ENCODE measurements at places on chromosomes 13 and 19. TPM values are rescaled to one million over a fixed set of nuclear protein-coding genes. Genes with fewer than 3 reads are reported as not detected.

ARL11 gene
- 0.12 TPM for total RNA-seq

ZIC2 gene
- 0.10 TPM for total RNA-seq

WDR87 gene
- not detected for total RNA-seq

SPIB gene
- total RNA-seq, result 0.72 TPM

ZSWIM4 gene
- total RNA-seq, result 9.0 TPM

NACC1 gene
- 44.9 TPM for total RNA-seq

DNA sequence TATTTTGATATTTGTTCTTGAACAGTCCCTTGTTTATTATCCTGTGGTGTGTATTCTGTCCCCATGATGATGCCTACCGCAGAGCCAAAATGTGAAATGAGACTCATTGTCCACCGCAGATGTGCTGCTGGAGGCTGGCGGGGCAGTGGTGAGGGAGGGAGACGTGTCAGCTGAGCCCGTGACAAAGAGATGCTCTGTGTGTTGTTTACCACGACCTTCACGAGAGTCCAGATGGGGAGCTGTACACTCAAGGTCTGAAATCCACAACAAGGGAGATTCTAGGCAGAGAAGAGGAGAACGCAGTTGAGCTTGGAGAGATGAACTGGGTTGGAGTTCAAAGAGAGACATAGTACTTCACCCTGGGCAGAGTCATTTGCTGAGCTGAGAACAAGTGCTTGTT lies 20.8 kb upstream of the AMER2 start:
- no peak for DNase-seq

GRCh38 chr19:2587001-2587719 lies 111.2 kb downstream of the GADD45B start:
- DNase-seq, result no peak

- DNase-seq, result peak; percentile 55
Measured at GRCh38 chr19:38736036-38736412, 8.2 kb downstream of the CAPN12 start.

GRCh38 chr13:44439452-44440024 lies 65.9 kb downstream of the SERP2 start:
- no peak for DNase-seq

DNA sequence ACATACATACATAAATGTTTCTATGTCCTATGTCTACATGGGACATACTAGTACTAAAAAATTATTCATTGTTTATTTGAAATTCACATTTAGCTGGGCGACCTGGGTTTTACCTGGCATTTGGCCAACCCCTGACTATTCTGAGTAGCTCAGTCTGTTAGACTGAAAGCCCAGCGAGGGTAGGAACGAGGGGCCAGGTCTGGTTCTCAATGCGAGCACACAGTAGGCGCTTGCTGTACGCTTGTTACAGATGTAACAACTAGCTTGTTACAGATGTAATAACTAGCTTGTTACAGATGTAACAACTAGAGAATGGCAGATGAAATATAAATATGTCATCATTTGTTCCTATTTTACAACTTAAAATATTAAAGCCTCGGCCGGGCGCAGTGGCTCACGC lies 920 bp upstream of the ANO8 start:
- no peak for DNase-seq

DNA sequence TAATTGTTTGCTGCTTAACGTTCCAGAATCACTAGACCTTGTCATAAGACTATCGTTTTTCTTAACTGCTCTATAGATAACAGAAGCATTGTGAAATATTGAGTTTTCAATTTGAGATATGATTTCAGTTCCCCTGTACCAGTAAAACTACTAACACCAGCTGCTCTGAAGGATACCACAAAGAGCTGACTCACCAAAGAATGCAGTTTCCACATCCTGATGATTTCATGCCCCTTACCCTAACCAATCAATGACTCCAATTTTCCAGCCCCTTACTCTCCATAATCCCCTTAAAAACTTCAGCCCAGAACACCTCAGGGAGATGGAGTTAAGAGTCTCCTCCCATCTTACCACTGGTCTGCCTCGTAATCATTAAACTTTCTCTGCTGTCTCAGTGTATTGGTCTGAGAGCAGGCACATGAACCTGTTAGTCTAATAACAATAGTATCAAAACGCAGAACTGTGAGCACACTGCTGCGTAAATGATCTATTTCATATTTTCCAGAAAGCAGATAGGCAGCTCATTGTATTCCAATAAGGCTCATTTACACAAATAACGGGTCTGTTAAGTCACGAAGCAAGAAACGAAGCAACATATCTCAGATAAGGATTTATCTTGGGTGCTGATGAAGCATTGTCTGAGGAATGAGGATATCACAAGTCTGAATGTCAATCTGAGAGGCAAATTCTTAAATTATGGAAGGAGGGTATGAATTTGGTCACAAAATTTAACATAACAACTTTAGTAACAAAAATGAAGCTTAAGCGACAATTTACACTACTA lies 14.1 kb upstream of the CCNA1 start:
- no peak for DNase-seq

DNA sequence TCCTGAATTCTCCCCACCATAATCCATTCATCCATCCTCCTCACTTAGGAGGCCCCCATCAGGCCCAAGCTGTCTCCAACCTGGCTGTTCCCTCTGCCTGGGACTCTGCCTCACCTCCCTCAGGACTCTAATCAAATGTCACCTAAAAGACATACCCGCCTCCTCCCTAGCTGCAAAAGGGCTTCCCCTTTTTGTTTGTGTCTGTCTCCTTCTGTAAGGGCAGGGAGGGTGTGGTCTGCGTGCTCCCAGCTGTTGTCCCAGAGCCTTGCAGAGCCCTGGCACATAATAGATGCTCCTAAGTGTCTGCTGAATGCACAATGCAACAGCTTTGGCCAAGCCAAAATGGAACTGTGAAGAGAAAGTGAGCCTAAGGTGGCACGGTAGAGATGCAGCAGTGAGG lies 4.4 kb downstream of the TRIR start:
- DNase-seq, result no peak

DNA sequence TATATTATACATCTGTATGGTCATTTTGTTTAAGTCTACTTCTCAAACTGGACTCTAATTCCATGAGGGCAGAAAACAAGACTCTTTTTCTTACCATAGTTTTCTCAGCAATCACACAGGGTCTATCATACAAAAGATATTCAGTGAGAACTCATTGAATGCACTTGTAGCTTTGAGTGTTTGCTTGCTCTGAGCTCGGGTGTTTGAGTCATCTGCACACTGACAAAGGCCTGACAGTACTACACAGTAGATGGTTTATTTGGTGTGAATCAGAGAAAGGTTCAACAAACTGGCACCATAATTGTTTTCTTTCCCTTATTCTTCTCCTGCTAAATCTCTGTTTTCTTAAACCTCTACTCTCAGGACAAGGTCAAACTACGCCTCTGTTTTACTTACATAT lies 586.4 kb downstream of the LMO7 start:
- no peak for DNase-seq

DNA sequence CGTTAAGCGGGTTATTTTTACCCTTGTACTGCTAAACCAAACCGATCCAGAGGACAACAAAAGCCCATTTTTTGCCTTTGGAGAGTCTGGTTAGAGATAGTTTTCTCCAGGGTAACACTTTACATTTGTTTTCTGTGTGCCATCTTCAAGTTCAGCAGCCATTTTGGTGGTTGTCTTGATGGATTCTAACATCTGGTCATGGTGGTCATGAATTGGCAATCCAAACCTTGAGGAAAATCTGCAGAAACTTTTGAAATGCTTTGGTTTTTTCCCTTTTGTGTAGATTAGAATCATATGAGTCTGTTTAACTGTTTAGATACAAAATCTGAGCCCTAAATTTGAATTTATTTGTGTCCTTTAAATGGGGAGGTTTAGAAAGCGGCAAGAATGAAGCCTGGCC lies 16.6 kb downstream of the HNRNPM start:
- no peak for DNase-seq

GRCh38 chr13:24306632-24307031 lies 2.7 kb upstream of the C1QTNF9 start:
- DNase-seq, result no peak

DNA sequence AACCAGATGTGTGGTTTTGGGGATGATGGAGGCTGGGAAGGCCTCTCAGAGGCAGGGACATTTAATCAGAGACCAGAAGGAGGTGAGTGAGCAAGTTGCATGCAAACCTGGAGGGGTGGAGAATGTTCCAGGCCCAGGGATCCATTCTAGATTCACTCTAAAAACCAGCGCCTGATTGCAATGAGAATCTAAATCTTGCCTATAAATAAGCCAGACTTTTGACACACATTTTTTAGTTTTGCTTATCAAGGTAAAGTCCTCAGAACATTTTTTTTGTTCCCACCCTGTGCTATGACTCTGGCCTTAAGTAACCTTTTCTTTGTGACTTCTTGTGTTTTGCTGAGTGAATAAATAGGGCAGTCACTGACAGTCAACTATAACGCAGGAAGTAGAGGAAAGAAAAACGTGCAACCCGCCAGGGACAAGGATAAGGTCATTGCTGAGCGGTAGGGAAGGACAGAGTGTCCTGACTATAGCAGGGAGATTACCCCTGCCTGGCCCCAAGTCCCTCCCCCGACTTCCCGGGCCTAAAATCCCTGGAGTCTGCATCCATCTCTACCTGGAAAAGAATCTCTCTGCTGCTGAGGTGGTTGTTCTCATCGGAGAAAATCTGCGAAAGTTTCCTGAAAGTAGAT lies 14.4 kb downstream of the RGL3 start:
- DNase-seq, result no peak

- DNase-seq, result no peak
Measured at GRCh38 chr13:114279146-114279545, 2.3 kb upstream of the UPF3A start.

- DNase-seq, result no peak
Measured at GRCh38 chr13:33233547-33233946, 52.0 kb downstream of the STARD13 start.

DNA sequence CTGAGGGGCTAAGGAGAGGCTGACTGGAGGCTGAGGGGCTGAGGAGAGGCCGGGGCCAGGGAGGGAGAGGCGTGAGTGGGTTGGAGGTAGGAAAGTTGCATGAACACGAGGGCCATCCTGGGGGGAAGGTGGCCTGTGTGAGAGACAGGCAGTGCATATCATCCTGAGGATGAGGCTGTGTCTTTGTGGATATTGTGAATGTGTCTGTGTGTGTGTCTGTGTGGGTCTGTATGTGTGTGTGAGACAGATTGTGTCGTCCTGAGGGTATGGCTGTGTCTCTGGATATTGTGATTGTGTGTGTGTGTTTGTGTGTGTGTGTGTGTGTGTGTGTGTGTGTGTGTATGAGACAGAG lies 422 bp downstream of the ZNF71 start:
- DNase-seq, result no peak

DNA sequence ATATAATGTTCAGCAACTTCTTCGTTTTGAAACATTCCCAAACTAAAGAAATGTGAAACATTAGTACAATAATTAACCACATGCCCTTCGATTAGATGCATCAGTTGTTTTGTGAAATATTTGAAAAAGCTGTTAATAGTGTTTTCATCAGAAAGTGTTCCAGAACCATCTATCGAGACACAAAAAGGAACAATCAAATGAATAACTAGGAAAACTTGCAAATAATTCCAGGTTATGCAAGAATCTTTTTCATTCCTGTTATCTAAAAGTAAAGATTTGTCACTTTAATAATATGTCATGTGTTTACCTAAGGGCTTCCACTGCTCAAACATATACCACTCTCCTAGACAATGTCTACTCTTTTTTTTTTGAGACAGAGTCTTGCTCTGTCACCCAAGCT lies 904.2 kb upstream of the MIR17HG start:
- DNase-seq, result no peak
